Suppressor macrophage (primary cell): ENCODE measurements at places on chromosomes 2 and 18.

DNA sequence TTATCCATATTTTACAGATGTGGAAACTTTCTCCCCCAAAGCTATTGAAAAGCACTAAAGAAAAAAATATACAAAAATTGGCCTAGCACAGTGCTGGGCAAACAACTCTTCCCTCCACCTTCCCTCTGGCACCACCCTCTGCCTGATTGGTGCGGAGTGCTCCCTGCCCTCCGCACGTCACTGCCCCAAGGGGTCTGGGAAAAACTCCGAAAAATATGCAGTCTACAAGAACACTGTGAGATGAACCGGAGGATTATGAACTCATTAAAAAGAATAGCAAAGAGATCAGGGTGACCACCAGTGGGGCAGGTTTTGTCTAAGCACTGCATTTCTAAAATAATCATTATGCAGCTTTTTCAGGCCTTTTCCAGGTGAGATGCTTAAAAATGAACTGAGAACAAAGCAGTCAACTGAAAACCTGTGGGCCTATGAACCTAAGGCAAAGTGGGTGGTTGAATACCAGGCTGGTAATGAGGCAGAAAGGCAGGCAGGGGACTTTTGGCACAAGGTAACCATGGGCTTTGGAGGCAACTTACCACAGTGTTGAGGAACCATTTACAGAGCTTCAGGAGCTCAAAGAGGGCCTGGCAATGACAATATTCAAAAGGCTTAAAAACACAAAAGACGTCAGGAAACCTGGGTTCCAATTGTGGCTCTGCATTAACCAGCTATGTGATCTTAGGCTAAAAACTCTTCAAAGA is 57.5 kb downstream of the AAK1 start:
- DNase-seq: no peak

DNA sequence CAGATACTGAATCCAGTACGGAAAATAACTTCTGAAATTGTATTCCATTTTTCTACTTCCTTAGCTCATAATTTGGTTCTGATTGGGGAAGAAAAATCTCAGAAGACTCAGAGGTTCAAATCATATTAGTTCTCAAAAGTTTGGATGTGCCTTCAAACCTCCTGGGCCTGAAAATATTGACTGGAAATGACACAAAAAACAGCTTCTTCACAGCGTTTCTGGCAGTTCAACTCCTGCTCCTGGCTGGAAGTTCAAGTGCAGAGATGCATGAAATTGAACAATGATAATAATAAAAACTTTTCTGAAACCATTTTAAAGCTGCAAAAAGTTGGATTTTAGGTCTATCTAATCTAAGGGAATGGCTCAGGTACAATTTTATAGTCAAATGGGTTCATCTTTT is 1459.9 kb upstream of the CELF4 start:
- no peak for DNase-seq

GRCh38 chr2:188474316-188474715 is 182.6 kb downstream of the GULP1 start:
- DNase-seq: no peak

DNA sequence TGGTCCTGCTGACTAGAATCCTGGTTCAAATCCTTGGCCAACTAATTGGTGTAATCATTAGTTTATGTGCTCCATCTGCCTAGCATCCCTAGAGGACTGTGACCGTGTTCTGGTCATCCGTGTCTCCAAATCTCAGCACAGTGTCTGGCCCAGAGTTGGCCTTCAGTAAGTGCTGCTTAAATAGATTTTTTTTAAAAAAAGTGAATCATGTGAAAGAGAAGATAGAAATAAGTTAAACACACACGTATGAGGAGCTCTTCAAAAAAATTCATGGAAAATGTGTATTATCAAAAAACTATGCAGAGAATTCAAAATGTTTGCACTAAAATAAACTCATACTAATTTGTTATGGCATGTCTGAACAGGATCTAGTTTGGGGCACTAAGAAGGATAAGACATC is 129.3 kb upstream of the TLK1 start:
- DNase-seq: no peak

GRCh38 chr18:36496022-36496421 is 198.5 kb downstream of the FHOD3 start:
- DNase-seq: no peak

DNA sequence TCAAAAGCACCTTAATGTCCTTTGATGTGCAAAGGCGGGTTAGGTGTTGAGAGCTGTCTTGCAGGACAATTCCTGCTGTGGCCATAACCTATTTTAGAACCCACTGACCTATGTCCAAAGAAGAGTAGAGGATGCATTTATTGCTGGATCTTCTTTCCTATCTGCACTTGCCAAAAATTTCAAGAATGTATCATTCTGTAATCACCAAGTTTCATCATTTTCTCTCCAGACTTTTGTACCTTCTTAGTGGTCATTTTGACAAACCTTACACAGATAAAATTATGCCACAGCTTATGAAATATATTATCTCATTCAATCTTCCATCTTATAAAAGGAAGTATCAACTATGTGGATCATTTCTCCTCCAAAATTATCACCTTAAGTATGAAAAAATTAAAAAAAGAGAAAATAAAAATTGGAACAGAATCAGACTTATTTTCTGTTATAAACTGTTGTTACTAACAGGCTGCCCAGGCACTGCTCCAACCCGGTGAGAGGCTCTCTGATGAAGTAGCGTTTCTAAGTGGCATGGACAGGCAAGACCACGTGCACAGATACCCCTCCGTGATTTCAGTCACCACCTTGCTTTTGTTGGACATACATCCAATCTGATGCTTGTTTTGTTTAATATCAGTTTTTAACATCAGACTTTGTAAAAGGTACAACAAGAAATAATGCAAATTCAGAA is 559.9 kb upstream of the ID2 start:
- DNase-seq: no peak

DNA sequence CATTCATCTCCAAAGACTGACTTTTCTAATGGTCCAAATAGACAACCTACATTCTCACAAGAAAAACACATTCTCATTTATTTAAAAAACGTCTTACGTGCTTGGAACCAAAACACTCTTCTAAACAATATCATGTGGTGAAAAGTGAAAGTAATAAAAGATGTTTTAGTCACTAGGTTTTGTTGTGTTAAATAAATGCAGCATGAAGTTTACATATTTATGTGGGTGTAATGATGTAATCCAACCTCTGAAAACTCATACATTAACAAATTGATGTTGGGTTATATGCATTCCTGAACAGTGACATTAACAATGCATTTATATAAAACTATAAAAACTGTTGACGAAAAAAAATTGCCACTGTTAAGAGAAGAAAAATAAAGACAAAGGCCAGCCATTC is 55.1 kb upstream of the ACVR2A start:
- DNase-seq: no peak

DNA sequence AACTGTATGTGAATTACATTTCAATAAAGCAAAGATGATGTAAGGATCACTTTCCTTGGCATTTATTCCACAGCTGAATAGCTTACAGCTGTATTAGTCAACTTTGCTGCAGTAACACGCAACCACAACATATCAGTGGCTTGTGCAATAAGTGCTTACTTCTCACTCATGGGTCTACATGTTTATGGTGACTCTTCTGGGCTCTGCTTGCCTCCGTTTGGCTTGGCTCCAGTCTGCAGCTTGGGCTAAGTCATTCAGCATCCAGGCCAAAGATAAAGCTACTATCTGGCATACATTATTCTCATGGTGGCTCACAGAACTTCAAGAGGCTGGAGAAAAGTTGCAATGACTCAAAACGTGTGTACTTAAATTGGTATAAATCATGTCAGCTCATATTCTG is 355.0 kb downstream of the RNF144A start:
- DNase-seq: peak; percentile 41

DNA sequence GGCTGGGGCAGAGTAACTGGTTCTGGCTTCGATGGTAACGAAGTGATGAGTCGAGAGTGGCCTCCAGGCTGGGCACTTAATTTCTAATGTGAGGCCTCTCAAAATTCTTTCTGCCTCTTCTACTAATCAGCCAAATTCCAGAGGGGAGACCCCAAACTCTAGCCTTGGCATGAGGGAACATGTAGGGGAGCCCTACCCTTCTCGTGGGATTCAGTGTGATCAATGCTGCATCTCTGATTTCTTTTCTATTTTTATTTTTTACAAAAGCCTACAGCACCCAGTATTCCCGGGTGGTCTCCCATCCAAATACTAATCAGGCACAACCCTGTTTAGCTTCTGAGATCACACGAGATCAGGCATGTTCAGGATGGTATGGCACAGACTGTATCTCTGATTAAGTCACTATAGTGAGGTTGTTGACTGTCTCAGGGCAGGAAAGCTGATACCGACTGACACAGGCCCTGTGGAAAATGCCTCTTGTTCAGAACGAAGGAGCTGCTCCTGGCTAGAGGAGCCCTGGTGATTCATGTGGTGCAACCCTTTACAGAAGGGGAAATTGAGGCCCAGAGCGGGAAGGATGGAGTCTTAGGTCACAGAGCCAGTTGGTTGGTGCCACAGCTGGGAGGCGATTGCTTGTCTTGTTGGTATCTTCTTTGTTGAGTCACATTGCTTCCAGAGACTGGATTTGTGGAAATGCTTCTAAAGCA is 126.3 kb upstream of the HS6ST1 start:
- DNase-seq: no peak

- DNase-seq: peak; percentile 58
Measured at GRCh38 chr2:29196792-29197788, 81.9 kb downstream of the CLIP4 start.

DNA sequence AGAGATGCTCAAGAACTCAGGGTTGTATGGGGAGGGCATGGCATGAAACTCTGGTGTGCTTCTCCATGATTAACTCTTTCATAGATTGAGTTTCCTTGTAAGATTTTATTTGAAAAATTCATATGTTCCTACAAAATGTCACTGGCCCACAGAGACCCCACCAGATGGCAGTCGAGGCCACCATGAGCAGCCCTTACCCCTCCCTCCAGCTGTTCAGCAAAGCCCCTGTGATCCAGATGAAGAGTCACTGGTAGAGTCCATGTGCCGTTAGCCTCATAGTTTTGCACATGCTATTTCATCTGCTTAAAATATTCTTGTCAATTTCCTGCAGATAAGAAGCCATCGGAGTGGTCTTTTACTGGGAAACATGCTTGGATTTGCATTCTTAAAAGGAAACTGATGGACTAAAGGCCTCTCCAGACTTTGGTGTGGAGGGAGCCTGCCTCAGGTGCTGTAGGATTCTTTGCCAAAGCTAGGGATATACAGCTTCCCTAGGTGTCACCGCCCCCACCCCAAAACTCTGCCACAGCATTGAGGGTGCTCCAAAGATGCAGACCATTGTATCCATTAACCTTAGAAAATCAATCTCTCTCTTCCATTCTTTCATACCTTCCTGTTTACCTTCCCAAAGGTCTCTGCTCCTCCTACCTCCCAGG is 18.8 kb downstream of the ZNF385B start:
- DNase-seq: no peak

- DNase-seq: no peak
Measured at GRCh38 chr2:65500310-65501040, 68.1 kb upstream of the SPRED2 start.

- DNase-seq: peak; percentile 30
Measured at GRCh38 chr18:54828281-54828881, at the start of gene RAB27B. Gene RAB27B, plus strand, starts transcription at chr18:54828477. Its CDS starts 49,109 bp downstream, at chr18:54877586.

DNA sequence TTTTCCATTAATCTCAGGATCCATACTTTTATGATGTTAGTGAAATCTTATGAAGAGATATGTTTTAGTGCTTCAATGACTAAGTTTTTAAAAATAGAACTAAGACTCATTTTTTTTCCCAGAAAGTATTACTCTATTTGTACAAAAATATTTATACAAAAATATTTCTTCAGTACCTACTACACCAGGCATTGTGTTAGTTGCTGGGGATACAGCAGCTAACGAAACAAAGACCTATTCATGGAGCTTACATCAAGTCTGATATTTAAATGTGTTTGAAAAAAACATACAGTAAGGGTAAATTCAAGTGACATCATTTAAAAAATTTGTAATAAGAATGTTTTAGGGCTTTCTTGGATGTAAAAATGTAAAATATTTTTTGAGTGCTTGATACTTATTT is 11.6 kb downstream of the VAPA start:
- no peak for DNase-seq
